Sigmoid colon (tissue), 7 donors: ENCODE measurements at places on chromosomes 4 and X. TPM values are rescaled to one million over a fixed set of nuclear protein-coding genes. Genes with fewer than 3 reads are reported as not detected.

DNA sequence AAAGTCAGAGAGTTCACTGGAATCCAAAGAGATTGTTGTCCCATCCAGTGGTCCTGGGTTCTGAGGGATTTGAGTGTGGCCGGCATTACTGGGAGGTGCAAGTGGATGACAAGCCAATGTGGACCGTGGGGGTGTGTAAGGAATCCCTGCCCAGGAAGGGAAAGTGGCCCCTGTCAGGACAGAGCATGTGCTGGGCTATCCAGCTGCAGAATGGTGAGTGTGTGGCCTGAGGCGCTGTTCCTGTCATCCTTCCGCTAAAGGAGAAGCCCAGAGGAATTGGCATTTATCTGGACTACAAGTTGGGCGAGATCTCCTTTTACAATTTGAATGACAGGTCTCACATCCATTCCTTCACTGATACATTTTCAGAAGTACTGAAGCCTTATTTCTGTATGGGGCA lies 20.4 kb upstream of the TRIM60 start:
- no peak for DNase-seq

DNA sequence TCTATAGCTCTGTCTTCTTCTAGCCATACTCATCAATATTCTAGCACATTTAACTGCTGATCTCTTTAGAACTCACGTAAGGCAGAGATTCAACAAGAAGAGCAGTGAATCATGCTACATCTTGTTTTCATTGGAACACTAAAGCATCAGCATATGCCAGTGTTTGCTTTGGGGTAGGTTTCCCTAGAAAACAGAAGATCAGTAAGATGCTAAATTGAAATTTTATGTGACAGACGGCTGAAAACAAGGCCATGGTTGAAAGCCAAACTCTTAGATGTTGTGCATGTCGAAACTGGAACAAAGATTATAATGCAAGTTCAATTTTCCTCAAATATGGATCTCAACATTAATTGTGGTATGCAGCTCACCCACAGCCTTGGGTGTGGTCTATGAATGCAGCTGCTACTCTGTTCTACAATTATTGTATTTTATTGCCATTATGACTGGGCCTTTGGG lies 107.6 kb downstream of the PDLIM5 start:
- DNase-seq: no peak

- DNase-seq: peak; percentile 82
Measured at GRCh38 chrX:154436983-154437752, at the start of gene GDI1. Gene GDI1 (plus strand): TSS chrX:154437154. CDS start chrX:154437255, 101 bp downstream.

DNA sequence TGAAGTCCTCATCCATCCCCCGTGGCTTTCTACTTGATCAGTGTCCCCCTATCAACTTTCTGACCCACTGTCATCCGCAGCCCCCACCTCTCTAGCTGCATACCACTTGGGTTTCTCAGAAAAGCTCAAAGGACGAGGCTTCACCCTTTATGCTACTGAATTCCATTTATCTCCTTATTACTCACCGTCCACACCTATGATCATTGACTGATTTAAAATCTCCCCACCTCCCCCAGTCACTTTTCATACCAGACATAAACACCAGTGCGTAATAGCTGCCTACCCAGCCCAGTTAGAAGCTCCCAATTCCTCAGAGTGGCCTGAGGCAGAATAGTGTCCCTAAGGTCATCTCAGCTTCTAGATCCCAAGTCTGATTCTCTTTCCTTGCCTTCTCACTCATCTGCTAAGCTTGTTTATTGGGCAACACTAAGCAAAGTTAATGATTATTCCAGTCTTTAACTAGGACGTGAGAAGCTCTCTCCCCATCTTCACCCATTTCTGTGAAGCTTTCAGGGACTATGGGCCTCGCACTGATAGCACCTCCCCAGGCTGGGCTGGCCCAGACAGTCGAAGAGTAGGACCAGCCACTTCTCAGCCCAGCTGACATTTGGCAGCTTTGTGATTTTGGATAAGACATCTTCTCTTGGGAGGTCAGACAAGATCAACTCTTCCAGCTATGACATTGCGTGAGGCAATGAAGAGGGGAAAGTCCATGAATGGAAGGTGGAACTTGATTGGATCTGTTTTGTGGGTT lies 7.2 kb upstream of the DDX60L start:
- DNase-seq: no peak

DNA sequence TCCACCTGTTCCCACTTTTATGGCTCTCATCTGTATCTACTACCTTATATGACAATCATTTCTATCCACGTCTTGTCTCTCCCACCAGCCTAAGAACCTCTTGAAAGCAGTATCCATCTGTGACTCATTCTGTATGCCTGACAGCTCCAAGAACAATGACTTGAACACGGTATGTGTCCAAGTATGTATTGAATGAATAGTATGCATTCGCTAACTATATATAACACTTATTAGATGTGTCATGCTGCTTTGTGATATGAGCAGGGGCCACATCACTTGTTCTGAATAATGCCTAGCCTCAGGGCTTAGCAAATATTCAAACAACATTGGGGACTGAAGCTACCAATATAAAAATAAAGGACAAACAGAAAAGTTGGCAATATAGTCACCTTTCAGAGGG lies 4.9 kb downstream of the OPHN1 start:
- DNase-seq: no peak

GRCh38 chr4:101439926-101440325 lies 92.6 kb upstream of the PPP3CA start:
- no peak for DNase-seq

- DNase-seq: no peak
Measured at GRCh38 chr4:7598939-7599790, 164.4 kb upstream of the PSAPL1 start.

DNA sequence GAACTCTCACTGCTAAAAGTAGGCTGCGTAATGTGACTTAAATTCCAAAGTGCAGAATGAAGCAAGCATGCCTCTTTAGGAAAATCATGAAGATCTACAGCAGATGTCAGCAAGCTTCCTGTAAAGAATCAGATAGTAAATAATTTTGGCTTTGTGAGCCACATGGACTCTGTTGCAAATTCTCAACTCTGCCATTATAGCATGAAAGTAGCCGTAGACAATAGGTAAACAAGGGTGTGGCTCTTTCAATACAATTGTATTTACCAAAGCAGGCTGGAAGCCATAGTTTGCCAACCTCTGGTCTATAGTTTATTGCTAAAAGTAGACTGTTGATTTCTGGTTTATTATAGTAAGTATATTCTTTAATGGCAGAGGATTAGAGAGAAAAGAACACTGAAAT lies 80.3 kb upstream of the FAM9B start:
- no peak for DNase-seq

- DNase-seq: no peak
Measured at GRCh38 chr4:10438924-10439323, 18.3 kb downstream of the ZNF518B start.

GRCh38 chr4:185209031-185209851 lies at the start of gene SNX25:
Gene SNX25 (plus strand): TSS chr4:185209598. CDS start chr4:185209827, 229 bp downstream.
- DNase-seq: peak; percentile 92

GRCh38 chr4:79331126-79331876 lies 5.4 kb upstream of the NAA11 start:
- DNase-seq: no peak

DNA sequence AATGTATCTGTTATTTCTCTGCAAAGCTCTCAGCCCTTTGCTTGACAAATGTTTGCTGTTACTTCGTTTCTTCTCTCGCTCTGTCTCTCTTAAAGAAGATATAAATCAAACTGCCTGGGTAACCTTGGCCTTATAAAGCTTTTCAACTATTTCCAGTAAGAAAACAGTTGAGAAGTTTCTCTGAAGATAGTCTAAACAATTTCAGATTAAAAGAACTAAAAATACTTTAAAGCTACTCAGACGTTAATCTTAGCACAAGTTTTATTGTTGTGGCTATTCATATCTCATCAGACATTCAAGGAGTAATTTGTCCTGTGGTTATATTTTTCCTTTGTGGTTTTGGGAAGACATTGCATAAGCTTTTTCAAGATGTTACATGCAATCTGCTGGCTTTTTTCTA lies 22.6 kb downstream of the HOPX start:
- no peak for DNase-seq

DNA sequence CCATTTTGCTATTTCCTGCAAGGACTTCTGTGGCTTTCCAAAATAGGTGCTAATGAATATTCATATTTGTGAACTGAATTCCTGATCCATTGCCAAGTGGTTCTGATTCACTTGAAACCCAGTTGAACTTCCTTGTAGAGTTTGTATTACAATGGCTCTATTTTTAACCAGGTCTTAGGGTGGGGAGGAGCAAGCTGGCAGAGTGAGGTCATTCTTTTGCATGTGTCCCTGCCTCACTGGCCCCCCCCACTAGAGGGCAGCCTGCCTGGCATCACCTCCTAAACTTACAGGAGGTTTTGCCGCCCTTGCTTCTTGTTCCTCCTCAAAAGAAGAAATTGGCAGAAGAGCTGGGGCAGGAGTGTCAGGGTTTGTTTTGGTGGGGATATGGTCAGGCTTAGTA lies 10.5 kb downstream of the PTTG2 start:
- DNase-seq: peak; percentile 87

DNA sequence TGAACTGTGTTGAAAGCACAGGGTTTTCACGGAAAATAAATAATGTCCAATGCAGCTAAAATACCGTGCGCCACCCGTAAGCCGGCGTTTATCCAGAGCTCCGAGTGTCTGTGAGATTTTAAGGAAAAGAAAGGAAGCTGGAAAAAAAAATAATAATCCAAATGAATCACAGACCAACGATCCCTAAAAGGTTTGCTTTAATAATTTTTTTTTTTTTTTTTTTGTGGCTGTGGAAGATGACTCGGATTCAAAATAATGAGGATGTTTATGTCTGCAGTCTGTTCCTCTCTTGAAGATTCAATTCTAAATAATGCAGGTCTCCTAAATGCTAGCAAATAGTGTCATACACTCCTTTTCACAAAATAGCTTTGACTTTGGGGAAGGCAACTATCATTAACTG lies 84.6 kb upstream of the PPP2R3B start:
- DNase-seq: no peak

GRCh38 chr4:138222046-138222445 lies 20.1 kb downstream of the SLC7A11 start:
- no peak for DNase-seq

DNA sequence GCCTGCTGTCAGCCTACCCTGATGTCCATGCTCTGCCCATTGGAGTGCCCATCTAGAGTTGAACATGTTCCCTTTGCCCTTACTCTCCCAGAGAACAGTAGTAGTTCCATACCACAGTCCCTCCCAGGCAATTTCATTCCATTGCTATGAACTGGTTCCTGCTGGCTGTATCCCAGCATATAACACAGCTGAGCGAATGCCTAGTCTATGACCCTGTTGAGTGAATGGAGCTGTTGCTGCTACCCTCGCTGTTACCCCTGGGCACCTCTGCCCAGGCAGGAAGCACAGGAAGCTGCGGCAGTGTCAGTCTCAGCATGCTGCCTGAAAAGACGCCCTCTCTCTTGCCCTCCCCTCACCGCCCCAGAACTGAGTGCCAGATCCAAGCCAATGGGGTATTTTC lies 73.3 kb downstream of the SOX3 start:
- DNase-seq: no peak

DNA sequence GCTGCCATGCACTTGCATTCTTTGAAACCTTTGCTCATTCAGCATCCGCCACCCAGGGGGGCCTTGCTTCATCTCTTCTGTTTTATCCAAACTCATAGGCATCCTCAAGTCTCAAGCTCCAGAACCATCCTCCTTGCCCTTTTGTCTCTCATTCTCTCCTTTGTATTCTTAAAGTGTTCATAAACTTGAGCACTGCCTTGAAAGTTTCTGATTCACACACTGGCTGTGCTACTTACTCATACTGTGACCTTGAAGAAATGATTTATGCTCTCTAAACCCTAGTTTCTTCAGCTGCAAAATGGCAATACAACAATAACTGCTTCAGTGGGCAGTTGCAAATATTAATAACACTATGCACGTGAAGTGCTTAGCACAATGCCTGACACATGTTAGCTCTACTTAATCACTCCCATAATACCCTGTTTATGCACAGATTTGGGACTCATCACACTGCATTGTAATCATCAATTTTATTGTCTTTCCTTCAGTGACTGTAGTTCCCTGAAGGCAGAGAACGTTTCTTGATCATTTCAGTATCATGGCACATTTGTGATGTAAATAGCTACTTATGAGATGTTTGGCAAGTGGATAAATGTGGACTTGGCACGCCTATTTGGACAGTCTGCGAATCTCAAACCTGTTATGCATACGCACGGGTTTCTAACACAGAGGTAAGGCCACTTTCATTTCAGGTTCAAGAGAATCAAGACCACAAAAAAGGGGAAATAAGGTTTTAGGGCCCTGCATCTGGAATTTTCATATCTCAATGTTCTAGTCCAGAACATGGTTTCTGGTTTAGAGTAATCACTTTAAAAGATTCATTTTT lies 291.0 kb downstream of the LDB2 start:
- DNase-seq: no peak

GRCh38 chrX:96989830-96990571 lies 106.3 kb downstream of the RPA4 start:
- no peak for DNase-seq

- no peak for DNase-seq
Measured at GRCh38 chr4:121198251-121198650, 34.1 kb upstream of the TNIP3 start.

GRCh38 chrX:51144828-51145442 lies 187.7 kb upstream of the NUDT10 start:
- no peak for DNase-seq

DNA sequence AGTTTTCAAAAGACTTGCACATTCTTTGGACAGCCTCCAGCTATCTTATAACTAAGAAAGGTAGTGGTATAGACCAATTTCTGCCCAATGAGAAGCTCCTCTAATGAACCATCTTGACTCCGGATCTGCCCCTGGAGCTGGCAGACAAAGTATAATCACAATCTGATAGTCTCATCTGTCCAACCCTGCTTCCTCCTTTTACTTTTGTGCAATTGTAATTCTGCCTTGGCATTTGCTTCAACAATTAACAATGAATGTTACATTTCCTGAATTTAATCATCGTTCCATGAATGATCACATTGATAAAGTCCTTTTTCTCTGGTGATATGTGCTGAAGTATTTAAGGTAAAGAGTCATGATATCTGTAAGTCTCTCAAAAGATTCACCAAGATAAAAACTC lies 27.8 kb downstream of the FRYL start:
- no peak for DNase-seq

DNA sequence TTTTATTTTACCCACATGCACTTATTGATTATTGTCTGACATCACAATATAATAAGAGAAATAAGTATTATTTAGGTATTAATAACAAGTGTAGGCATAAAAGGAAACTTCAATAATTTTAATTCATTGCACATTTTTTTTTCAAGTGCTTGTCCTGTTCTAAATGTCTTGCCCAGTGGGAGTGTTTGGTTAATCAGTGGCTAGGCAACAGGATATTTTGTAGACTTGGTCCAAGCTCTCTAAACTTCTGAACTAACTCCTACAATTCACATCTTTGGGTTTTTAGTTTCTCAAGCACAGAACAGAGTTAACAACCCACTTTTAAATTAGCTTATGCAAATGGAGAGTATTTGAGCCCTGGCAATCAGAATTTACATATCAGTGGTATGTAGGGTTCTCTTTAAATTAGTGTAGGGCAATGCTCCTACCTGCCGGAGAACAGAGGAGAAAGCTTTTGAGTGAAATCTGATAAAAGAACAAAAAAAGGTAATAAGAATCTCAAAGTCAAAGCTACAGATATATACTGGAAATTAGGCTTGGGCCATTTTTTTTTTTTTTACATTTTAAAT lies 353.5 kb downstream of the ADGRL3 start:
- DNase-seq: no peak

The GUCY1A1 gene
- total RNA-seq: 254 TPM

The CTAG1A gene
- not detected for total RNA-seq

The NDST3 gene
- total RNA-seq: not detected

The RBMXL3 gene
- total RNA-seq: not detected

The PLRG1 gene
- 73.1 TPM for total RNA-seq

The GAGE13 gene
- not detected for total RNA-seq

The HTR2C gene
- total RNA-seq: not detected

The DUX4 gene
- total RNA-seq: not detected

The USP27X gene
- 5.4 TPM for total RNA-seq

The KCND1 gene
- 1.4 TPM for total RNA-seq

The UGT2B15 gene
- total RNA-seq: not detected

The RBM10 gene
- 28.0 TPM for total RNA-seq
